Activated CD4-positive, alpha-beta T cell treated with anti-CD3 and anti-CD28 coated beads, Interleukin-2, Interleukin-6, amounts not matched to agents 100 ng/mL and 50 ng/mL, durations not matched to agents 16 hours and 8 hours (primary cell): ENCODE measurements at places on chromosomes 7 and 10.

DNA sequence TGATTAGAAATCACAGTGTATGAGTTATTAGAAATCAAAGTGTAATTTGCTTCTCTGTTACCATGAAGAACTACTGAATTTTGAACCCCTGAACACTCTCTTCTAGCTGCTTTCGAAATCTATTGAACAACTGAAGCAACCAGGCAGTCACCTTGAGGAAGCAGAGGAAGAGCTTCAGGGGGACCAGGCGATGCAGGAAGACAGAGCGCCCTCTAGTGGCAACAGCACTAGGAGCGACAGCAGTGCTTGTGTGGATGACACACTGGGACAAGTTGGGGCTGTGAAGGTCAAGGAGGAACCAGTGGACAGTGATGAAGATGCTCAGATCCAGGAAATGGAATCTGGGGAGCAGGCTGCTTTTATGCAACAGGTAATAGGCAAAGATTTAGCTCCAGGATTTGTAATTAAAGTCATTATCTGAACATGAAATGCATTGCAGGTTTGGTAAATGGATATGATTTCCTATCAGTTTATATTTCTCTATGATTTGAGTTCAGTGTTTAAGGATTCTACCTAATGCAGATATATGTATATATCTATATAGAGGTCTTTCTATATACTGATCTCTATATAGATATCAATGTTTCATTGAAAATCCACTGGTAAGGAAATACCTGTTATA lies 170.7 kb downstream of the HDAC9 start:
- peak; percentile 78 for DNase-seq

DNA sequence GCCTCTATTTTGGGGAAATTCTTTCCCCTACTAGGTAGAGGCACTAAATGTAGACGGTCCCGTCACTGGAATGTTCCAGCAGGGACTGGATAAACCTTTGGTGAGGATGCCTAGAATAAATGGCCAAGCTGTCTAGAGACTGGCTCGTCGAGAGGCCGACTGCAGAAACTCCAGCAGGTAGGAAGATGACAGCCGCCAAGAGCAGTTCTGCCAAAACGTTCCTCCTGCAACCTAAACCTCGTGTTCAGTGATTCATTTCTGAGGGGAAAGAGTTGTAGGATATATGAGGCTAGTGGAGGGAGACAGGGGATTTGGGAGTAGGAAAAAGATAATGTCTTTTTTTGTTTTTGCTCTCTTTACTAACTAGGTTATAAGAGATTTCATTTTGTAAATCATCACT lies 184.7 kb upstream of the GDF10 start:
- no peak for DNase-seq

- DNase-seq = no peak
Observed at GRCh38 chr10:36602374-36602773, 523.0 kb upstream of the ANKRD30A start.

DNA sequence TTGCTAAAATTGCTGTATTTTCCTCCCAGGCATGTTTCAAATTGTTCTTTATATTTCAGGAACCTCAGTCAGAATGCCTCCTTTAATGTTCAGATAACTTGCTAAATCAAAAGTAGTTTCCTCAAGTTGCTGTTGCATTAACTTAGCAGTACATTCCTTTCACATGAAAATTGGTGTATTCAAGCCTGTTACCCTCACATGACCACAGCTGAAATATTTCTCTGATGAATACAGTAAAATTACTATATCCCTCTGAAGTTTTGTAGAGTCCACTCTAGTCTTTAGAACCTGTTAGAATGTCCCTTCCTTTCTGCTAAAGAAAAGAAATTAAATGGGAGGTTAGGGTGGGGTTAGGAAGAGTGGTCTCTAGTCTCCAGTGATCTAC lies 24.5 kb upstream of the C1GALT1 start:
- no peak for DNase-seq

- no peak for DNase-seq
Observed at GRCh38 chr10:64036321-64036930, 515.2 kb downstream of the REEP3 start.

- DNase-seq = no peak
Observed at GRCh38 chr10:116084161-116084560, 188.8 kb downstream of the GFRA1 start.

DNA sequence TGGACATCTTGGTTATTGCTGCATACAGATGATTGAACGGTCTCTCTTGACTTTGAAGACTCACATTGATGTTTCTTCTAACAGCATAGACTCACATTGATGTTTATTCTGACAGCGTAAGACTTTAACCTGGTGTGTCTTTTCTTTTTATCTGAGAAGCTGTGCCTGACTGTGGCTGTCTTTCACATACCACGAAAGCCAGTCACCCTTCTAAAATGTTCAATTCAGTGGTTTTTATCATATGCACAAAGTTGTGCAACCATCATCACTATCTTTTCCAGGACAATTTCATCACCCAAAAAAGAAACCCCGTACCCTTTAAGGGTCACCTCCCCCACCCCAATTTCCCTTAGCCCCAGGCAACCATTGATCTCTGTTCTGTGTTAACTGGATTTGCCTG lies 24.7 kb downstream of the CELF2 start:
- DNase-seq = no peak

DNA sequence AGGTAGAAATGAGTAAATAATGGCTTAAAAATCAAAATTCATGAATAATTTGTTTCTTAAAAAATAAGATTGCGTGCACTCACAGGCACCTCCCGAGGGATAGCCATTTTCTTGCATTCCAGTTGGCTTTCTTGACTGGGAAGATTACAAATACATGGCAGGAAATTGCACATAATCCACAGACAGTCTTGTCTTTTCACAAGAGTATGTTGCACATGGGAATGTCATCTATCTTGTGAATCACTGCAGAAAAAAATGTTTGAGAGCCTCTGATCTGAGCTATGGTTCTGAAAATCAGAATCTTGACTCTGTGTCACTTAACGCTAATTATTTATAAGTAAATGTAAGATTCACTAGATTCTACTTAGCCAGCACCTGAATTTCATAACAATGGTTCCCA lies 74.1 kb upstream of the PRKG1 start:
- no peak for DNase-seq

DNA sequence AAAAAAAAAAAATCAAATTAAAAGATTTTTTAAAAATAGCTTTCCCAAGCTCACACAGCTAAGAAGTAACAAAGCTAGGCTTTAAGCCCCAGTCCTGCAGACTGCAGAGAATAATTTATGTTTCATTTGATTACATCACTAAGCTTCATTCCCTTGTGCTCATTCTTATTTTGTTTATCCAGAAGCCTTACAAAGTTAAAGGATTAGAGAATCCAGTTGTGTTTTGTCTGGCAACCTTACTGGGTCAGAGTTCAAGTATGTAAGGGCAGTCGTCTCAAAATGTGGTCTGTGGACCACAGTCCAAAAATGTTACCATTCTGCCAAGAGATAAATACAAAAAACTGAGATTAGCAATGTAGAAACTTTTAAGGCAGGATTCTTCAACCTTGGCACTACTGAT lies 32.1 kb upstream of the EZH2 start:
- no peak for DNase-seq

GRCh38 chr7:157612664-157613561 lies 276.1 kb downstream of the DNAJB6 start:
- peak; percentile 68 for DNase-seq

- DNase-seq = no peak
Observed at GRCh38 chr10:65032867-65033769, 1511.9 kb downstream of the REEP3 start.
